ENCODE measurements at places on chromosomes 3 and 15. TPM values are rescaled to one million over a fixed set of nuclear protein-coding genes. Genes with fewer than 3 reads are reported as not detected.

DNA sequence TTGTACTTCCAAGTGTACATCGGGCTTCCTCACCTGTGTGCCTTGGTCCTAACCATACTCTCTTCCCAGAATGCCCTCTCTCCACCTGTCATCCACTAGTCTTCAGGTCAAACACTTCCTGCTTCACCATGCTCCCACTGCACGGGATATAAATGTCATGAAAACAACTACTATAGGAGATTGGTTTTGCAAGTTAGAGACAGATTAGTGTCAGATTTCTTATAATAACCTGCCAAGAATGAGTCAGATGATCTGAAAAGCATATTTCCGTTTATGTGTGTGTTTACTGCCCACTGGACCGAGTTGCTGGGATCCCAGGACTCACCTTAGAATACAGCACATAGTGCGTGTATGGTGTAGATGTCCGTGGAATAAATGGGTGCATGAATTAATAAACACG, 21.4 kb downstream of the PLA1A start:
- DNase-seq: no peak

DNA sequence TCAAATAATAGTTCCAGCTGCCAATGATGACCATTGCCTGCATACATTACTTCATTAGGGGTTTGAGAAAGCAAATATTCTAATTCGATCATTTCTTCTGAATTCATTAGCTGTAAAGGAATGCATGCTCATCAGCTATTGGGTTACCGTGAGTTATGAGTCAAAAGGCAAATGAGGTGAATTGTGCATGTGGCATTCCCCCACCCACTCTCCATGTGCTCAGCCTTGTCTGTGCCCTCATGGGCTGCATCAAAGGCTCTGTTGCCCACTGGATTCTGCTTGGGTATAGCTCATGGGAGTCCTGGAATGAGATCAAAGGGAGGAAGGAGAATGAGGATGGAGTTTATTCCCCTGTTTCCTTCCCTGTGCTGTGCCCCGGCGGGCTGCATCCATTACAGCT, 99.3 kb upstream of the CHRNA7 start:
- no peak for DNase-seq

DNA sequence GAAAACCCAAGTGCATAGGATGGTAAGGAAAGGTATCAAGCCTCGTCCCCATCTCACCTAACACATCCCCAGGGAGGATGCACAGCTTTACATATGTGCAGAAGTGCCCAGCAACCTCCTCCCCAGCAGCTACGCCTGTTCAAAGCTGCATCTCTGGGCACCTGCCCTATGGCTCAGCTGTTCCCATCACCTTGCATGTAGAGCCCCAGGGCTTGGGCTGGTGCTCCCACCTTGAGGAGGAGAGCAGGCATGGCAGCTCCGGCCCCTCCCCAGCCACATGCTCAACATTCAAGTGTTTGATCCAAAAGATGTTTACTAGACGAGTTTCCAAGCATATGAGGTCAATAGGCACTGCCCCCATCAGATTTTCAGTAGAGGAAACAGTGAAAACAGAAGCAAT, 173.5 kb downstream of the ATP10A start:
- no peak for DNase-seq

GRCh38 chr15:94042180-94042928, 189.0 kb upstream of the MCTP2 start:
- no peak for DNase-seq

NOX5 gene
- total RNA-seq: 0.23 TPM

Measured in NCI-H460 (cell line).